Activated CD4-positive, alpha-beta T cell treated with anti-CD3 and anti-CD28 coated beads, Interleukin-2, amount 10 ng/mL, durations not matched to agents 24 days and 14 days (primary cell): ENCODE measurements at places on chromosomes 13 and 19. TPM values are rescaled to one million over a fixed set of nuclear protein-coding genes. Genes with fewer than 3 reads are reported as not detected.

DNA sequence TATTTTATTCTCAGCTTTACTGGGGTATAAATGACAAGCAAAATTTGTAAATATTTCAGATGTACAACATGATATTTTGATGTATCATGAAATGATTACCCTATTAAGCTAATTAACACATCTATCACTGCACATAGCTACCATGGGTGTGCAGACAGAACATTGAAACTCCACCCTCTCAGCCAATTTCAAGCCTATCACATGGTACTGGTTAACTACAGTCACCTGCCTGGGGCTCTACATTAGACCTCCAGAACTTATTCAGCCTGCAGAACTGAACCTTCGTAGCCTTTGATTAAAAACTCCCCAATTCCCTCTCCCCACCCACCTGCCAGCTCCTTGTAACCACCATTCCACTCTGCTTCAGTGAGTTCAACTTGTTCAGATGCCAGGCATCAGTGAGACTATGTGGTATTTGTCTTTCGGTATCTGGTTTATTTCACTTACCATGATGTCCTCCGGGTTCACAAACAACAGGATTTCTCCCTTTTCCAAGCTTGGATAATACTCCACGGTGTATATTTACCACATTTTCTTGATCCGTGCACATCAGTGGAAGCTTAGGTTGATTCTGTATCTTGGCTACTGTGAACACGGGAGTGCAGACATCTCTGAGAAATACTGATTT is 19.2 kb downstream of the RAB20 start:
- DNase-seq: no peak

DNA sequence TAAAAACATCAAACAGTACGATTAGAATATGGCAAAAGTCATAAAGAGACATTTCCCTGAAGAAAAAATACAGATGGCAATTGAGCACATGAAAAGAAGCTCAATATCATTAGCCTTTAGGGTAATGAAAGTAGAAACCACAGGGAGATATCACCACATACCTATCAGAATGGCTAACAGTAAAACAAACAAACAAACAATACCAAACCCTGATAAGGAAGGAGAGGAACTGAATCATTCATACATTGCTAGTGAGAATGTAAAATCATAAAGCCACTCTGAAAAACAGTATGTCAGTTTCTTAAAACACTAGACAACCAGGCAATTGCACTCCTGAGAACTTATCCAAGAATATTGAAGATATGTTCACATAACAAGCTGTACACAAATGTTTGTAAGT is 1342.5 kb upstream of the SLC10A2 start:
- DNase-seq: no peak

- DNase-seq: no peak
Measured at GRCh38 chr19:19670070-19670551, 1.5 kb downstream of the ZNF101 start.

GRCh38 chr13:44667943-44668342 is 91.8 kb upstream of the TSC22D1 start:
- no peak for DNase-seq

DNA sequence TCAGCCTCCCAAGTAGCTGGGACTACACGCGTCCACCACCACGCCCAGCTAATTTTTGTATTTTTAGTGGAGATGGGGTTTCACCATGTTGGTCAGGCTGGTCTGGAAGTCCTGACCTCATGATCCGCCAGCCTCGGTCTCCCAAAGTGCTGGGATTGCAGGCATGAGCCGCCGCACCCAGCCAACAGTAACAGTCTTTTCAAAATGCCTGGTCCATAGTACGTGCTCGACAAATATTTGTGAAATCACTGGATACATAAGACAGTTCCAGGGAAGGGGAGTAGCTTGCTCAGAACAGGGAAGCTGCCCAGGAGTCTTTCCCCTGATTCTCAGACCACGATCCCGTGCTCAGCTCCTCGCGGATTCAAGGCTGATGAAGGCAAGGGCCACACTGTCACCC is 30.5 kb downstream of the CACNG6 start:
- no peak for DNase-seq

- peak; percentile 61 for DNase-seq
Measured at GRCh38 chr13:114315074-114315785, 927 bp downstream of the CHAMP1 start.

DNA sequence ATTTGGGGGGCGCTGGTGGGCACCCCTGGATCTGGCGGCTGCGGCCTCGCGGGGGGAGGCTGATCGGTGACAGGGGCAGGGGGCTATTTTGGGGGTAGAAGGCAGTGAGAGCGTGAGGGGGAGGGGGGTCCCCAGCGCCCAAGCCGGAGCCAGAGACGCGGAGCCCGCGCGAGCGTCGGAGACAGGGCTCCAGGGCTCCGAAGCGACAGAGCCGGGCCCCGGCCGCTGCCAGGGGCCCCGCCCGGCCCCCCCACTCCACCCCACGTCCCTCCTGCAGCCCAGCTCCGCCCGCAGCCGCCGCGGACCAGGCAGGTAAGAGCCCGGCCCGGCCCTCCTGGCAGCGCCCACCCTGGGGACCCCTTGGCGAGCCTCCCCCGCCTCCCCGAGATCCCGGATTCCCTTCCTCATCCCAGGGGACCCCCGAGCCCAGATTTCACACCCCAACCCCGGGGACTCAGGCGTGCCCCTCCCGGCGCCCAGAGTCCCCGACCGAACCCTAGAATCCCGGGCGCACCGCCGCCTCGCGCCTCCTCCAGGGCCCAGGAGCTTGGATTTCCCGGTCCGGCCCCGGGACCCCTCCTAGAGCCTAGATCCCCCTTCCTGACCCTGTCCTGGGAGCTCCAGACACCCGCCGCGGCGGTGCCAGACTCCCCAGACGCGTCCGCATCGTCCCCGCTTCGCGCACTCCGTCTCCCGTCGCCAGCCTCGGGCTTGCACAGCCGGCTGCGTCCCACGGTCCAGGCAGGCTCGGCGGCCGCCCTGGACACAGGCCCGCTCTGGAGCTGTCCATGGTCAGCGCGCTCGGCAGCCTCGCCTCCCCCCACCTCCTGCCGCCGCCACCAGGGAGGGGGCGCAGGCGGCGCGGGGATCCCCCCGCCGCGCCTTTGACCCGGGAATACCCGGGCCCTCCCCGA is at the start of gene PPFIA3:
PPFIA3 (plus strand) TSS at position 134 of the 914 bp plus-strand sequence. CDS start 8,330 bp downstream, outside the sequence.
- DNase-seq: peak; percentile 73

DNA sequence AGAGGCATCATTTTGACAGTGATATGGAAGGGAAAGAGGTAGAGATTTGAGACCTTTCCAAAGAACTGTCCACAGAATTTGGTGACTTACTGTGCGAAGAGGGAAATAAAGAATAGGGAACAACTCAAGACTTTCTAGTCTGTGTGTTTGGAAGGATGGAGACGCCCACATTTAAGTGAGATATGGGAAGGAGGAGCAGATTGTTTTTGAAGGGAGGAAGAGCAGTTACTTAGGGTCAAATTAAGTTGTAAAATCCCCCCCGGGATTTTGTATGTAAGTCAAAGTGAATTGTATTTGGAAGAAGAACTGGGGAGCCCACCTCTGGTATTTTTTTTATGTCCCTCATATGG is 1.2 kb downstream of the USPL1 start:
- DNase-seq: no peak

Gene NCR1
- not detected in 2 replicates for total RNA-seq

Gene UPK1A
- total RNA-seq: 0.77 and 0.92 TPM in 2 replicates

Gene ADM5
- total RNA-seq: 8.4 and 8.6 TPM in 2 replicates
